Stimulated activated CD8-positive, alpha-beta memory T cell treated with anti-CD3 and anti-CD28 coated beads, Interleukin-2, amount 100 ng/mL, for 1 hour (primary cell): ENCODE measurements at places on chromosomes 2 and 18.

DNA sequence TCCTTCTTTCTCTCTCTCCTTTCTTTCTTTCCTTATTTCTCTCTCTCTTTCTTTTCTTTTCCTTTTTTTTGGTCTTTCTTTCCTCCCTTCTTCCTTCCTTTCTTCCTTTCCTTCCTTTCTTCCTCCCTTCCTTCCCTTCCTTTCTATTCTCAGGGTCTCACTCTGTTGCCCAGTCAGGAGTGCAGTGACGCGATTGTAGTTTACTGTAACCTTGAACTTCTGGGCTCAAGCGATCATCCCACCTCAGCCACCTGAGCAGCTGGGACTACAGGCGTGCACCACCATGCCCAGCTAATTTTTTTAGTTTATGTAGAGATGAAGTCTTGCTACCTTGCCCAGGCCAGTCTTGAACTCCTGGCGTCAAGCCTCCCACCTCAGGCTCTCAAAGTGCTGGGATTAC, 83.8 kb upstream of the PPM1B start:
- no peak for DNase-seq

GRCh38 chr2:207066791-207067460, 98.8 kb downstream of the KLF7 start:
- DNase-seq: no peak

DNA sequence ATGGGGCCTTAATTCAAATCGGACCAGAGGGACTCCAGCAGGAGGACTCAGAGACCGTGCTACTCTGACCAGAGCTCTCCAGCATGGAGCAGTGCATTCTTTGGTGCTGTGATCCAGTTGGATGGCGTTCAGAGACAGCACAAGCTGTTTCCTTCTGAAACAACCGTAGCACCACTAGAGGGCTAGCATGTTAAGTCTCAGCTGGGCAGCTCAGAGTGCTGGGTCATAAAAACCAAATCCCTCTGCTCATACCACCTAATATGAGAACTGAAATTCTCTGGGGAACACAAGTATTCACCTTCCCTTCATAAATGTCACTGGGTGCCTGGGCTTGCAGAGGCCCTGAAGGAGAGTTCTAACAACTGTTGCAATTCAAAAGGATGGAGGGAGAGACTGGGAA, 97.7 kb upstream of the TFCP2L1 start:
- DNase-seq: no peak

DNA sequence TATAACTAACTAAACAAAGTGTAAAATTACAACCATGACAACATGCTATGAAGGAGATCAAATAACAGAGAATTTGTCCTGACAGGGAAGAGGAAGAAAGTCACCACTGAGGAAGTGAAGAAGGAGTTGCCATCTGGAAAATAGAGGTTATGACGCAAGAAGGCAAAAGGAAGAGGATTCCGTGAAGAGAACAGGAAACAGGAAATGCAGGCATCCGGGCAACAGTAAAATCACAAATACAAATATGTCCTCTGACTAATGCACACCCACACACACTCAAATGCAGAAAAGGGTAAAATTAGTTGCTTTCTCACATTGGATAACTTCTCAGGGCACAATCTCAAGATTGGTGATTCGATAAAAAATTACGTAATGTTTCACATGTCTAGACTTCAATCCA, 278.4 kb downstream of the TMX3 start:
- no peak for DNase-seq

DNA sequence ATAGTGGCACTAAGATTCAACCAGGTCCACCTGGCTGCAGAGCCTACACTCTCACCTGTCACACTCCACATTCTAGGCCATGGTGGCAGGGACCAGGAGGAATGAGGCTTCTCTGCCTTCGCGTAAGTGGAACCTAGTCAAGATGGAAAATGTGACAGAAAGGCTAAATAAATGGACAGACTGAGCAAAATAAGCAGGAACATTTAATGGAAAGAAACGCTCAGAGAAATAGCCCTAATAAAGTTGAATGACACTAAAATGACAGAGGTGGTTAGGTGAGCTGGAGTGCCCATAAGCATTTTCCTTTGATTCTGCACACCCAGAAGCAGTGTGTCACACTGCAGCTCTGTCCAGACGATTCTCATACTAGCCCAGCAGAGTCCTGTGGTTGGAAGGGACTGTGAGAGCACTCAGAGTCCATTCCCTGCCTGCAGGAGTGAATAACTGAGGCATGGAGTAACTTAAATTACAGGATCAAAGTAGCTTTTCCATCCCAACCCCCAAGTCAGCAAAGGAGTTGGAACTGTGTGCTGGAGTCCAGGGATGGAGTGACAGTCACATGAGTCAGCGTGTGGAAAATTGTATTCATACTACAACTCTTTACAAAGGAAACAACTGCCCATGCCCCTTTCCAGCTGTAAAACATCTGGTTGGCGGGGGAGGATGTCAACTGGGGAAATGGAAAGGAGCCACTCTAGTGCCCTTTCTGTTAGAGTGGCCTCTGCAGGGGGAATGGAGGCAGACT, 105.4 kb upstream of the LGALSL start:
- no peak for DNase-seq

- no peak for DNase-seq
Measured at GRCh38 chr2:109345653-109346480, 216.9 kb downstream of the SH3RF3 start.

- no peak for DNase-seq
Measured at GRCh38 chr2:73975731-73976130, 9.0 kb upstream of the TET3 start.

GRCh38 chr18:48488388-48488850, 50.4 kb upstream of the CTIF start:
- no peak for DNase-seq

GRCh38 chr2:98172951-98173350, 86.0 kb downstream of the VWA3B start:
- no peak for DNase-seq

GRCh38 chr18:27778441-27778840, 398.5 kb downstream of the CDH2 start:
- DNase-seq: no peak

DNA sequence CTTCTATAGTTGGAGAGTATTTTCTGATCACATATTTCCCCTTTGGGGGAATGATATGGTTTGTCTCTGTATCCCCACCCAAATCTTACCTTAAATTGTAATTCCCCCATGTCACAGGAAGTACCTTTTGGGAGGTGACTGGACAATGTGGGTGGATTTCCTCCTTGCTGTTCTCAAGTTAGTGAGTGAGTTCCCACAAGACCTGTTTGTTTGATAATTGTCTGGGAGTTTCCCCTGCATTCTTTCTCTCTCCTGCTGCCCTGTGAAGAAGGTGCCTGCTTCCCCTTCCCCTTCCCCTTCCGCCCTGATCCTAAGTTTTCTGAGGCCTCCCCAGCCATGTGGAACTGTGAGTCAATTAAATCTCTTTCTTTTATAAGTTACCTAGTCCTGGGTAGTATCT, 222.7 kb upstream of the SLC39A10 start:
- DNase-seq: no peak

DNA sequence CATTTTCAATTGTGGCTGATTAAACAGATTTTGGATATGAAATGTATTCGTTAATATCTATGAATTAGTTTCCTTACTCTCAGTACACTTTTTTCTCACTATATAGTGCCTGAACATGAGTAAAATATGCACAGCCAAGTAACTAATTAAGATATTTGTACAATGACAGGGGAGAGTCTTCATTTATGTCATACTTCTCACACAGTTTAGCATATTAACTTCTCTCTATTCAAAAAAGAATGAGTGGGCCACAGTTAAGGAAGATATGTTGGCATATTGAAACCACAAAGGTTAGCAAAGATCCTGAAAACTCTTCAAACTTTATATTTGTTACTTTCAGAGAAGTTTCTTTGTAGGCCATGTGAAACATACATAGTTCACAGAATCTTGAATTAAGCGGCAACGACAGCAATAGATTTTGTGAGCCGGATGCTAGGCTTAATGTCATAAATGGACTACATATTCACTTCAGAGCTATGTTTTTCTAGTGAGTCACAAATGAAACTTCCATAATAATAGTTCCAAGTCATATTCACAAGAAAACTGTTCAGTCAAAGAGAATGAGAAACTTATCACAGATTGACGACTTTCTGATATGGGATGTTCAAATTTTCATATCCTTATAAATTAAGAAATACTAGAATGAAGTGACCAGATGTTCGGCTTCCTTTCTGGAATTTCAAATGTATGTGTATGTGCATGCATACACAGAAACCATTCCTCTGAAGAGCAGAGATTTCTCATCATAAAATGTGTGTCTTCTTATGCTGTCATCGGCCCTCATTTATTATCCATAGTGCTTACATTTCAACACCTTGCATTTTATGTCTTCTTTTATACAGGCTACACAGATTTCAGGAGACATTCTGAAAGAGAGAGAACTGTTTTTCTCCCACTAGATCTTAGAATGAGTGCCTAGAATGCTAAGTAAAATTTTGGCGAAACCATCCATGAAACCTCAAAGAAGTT, 584.0 kb downstream of the SATB2 start:
- no peak for DNase-seq

GRCh38 chr2:31384351-31384750, 30.2 kb downstream of the XDH start:
- DNase-seq: no peak

- no peak for DNase-seq
Measured at GRCh38 chr2:225130093-225130492, 87.8 kb upstream of the DOCK10 start.

- no peak for DNase-seq
Measured at GRCh38 chr18:22303927-22304326, 113.8 kb downstream of the CTAGE1 start.

- no peak for DNase-seq
Measured at GRCh38 chr2:85589982-85590791, 5.4 kb upstream of the RNF181 start.

GRCh38 chr2:51960841-51961335, 929.0 kb upstream of the NRXN1 start:
- no peak for DNase-seq

DNA sequence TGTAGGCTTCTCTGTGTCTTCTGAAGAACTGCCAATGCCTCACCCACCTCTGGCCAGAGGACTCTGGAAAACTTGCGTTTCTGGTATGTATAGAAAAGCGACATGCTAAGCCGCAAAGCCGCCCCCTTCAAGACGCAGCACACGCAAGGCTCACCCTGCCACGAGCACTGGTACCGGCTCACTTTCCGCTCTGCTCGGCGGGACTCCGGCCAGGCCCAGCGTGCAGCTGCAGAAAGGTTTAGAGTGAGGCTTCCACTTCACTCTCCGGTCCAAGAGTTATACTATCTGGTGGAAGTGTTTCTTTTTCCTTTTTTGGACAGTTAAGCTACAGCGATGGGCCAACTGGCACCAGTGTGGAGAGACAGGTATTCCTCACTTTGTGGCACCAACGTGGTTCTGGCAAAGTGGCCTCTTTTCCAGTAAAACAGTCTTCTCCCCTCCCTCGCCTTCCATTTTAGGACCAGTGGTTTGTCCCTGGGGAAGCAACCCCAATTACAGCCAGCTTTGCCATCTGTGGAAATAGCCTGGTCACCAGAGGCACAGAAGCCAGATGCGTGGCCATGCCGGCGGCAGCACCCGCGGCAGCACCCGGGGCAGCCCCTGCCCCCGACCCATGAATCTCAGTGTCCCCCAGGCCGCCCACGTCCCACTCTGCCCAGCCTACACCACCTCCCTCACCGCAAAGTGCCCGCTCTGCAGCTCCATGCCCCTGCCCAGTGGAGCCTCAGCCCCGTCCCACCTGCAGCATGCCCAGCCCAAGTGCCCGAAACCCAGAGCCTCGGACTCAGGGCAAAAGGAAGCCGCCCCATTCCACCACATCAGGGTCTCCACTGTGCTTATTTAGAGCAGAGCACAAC, 91.6 kb upstream of the CTDP1 start:
- no peak for DNase-seq

- no peak for DNase-seq
Measured at GRCh38 chr18:22572341-22572740, 154.6 kb upstream of the CTAGE1 start.

DNA sequence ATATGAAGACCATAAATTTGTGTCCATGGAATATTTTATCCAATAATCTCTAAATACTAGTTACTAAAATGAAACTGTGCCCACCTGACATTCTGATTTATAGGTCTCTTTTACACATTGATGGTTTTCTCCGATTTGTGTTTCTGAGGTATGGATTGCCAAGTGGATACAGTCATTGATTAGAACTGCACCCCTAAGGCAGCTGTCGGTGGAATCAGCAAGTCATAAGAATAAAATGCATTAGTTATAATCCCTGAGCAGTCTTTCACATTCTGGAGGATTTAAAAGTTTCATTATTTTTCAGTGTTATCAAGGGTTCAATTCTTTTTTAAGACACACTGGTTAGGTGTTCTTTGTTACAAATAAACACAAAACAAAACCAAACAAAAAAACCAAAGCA, 6.0 kb downstream of the CAVIN2 start:
- DNase-seq: no peak

GRCh38 chr2:184780944-184781343, 182.6 kb downstream of the ZNF804A start:
- DNase-seq: no peak

GRCh38 chr2:186101616-186102015, 363.0 kb downstream of the FSIP2 start:
- no peak for DNase-seq

GRCh38 chr2:131026919-131027318, 66.3 kb downstream of the FAM168B start:
- no peak for DNase-seq

GRCh38 chr18:68997845-68998244, 200.0 kb downstream of the CCDC102B start:
- no peak for DNase-seq

DNA sequence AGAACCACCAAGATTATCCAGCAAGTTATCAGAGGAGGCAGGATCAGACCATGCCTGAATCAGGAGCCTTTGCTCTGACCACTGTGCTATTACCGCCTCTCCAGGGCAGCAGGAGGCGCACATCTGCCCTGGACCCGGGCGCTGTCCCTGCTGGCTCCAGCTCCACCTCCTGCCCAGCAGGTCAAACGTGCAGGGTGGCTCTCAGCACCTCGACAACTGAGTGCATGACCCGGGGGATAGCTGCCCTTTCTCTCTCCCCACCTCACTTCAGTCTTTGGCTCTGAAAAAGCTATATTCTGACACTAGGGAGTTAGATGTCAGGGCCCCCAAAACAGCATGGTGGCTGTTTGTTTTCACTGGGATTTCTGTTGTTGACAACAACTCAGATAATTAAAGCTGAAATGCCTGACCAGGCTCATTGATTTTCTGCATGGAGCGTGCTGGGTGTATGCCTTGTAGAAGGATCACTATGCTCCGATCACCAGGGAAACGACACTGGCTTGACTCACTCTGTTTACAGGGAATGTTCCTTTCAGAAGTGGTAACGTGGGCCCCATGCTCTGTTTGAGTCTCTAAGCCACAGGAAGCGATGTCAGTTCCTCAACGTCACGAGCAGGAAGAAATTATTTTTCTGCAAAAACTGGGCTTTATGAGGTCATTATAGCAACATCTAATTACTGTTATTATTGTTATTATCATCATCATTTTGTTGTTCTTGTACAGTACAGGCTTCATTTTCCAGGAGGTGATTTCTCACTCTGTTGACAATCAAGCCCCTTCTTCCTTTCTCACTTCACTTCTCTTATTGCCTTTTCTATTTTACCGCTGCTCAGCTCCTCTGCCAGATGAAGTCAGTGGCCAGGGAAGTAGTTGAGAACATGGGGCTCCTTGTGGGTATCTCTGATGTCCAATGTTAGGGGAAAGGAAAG, 125.6 kb downstream of the PLB1 start:
- peak; percentile 31 for DNase-seq
